ENCODE measurements at places on chromosomes 7 and 10.

DNA sequence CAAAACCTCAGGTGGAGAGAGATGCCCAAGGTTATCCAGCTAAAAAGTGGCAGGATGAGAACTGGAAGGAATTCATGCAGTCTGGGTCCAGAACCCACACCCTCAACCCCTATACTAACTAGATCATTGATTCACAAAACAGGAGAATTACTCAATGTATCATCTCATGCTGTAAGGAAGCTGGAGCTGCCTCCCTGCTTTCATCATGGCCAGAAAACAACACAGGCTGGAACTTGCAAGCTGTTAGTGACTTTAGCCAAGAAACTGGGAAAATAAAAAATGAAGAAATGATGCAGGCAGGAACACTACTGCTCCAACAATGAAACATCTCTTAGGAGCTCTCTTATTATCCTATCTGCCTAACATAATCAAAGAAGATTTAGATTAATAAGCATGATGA lies 619.8 kb upstream of the CELF2 start:
- DNase-seq = no peak

- no peak for DNase-seq
Observed at GRCh38 chr7:93856323-93856722, 34.2 kb downstream of the TFPI2 start.

- no peak for DNase-seq
Observed at GRCh38 chr10:131946321-131946751, 35.4 kb downstream of the BNIP3 start.

GRCh38 chr10:13684252-13684791 lies 97.6 kb downstream of the PRPF18 start:
- DNase-seq = no peak

GRCh38 chr7:71311576-71311975 lies 179.6 kb downstream of the GALNT17 start:
- no peak for DNase-seq
